ENCODE measurements at places on chromosomes 2 and 18.

- DNase-seq = no peak
These were observed 22.2 kb upstream of the TTC39C start for GRCh38 chr18:23992089-23992940.

- DNase-seq = no peak
These were observed 7.6 kb downstream of the FAM168B start for GRCh38 chr2:131085646-131086045.

DNA sequence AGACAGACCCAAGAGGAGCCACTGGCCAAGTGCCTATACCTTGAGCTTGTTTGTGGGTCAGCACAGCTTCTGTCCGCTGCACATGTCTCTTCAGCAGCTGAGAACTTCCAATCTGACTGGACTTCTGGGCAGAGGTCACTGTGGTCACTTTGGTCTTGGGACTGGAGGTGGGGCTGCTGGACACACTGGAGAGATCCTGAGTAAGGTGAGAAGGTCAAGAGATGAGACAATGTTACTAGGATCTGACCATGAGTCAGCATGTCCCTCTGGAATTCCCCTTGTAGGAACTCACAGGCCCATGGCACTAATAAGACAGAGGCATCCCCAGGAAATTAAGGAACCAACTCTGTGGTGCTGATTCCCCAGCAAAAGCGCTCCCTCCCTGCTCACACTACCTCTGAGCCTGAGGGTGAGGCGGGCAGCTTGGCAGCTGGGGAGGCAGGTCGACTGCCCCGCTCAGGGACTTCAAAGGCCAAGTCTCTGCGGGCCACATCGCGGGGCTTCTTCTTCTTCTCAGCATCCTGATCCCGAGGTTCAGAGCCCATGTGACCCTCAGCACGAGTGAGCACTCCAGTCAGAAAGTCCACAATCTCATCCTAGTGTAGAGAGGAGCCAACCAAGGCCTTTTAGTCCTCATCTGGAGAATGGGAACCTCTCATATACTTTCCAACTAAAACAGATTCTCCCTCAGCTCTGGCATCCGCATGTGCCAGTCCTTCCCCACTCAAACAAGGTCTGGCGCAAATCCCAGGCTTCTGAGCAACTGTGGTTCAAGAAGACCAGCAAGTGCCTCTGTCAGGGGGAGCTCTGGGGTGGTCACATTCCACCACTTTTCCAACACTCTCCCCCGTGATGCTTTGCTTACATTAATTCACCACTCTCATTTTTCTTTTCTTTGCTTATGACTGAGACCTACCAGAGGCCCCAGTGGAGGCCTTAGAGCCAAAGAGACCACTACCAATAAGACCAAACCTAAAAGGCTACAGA, 29.4 kb downstream of the KANSL3 start:
- DNase-seq = no peak

DNA sequence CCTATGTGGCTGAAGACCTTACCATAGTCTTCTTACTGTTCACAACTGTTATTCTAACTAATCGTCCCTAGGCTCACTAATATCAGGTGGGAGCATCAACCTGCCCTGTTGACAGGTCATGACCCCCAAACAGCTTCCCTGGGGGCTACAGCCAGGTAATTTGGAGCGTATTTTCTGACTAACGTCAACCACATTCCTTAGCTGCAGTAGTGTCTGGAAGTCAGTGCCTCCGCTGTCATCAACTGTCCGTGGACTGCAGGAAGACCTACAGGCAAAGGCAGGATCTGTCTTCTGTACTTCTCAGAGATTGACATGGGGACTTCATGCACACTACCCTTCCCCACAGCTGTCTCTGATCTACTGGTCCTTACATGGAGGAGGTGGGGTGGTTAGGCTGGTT, 456.9 kb downstream of the BCL11A start:
- no peak for DNase-seq

GRCh38 chr2:24365826-24366225, 5.5 kb upstream of the ITSN2 start:
- no peak for DNase-seq
